NCI-H524 (cell line): ENCODE measurements at places on chromosomes 4 and X.

DNA sequence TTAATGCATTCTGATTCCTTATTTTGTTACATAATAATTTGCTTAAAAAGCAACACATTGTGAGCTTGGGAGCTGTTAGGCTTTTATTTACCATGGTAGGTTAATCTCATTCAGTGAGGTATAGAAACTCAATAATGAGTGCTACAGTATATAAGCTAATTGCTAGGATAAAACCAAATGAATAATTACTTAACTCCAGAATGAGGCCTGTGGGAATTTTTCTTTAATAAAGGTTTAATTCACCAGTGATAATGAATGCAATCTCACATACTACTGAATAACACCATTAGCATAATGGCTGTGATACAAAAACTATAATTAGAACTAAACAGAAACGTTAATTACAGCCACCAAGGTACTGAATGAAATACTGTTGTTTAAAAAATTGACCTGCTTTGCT, 326.3 kb downstream of the IQCM start:
- no peak for DNase-seq

DNA sequence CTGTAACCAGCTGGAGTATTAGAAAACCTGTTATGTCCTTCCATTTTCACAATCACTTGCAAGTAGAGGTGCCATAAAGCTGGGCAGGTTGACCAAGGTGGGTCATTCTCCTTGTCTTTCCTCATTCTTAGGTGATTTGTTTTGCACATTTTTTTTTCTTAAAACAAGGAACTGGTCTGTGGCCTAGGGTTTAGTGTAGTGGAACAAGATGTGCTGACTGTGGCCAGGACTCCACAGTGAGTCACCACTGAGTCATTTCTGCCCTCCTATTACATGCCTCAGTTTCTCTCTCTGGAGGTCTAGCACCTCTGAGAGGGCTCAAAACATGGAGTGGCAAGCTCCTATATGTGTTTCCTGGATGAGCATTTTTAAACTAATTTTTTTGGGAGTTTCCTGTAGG, 355.9 kb downstream of the GPM6A start:
- no peak for DNase-seq

DNA sequence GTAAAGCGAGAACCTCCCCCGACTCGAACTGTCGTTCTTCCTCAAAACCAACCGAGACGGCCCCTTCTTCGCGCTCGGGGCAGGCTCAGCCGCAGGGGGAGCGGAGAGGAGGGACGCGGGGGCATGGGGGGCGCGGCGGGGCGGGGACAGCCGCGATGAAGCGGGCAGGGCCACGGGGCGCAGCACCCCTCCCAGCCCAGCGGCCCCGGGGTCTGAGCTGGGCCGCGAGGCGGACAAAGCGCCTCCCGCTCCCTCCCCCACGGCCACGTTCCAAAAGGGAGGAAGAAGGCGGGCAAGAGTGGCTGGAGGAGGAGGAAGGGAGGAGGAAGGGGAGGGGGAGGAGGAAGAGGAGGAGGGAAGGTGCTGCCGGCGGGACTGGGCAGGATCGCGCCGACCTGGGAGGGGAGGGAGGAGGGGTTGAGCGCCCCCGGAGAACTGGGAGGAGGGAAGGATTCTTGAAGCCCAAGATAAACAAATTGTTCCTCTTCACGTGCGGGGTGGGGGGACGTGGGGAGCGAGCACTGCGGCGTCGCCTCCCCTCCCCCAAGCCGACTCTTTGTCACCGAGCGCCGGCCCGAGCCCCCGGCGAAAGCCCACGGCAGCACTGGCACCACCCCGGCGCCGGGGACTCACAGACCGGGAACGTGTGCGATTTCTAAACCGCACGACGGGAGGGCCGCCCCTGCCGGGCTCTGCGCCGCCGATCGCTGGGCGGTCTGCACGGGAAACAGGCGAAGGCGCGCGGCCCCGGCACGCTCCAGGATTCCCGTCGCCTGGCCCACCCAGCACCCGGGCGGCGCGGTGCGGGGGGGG, 2.9 kb downstream of the MAML3 start:
- DNase-seq: peak; percentile 70

DNA sequence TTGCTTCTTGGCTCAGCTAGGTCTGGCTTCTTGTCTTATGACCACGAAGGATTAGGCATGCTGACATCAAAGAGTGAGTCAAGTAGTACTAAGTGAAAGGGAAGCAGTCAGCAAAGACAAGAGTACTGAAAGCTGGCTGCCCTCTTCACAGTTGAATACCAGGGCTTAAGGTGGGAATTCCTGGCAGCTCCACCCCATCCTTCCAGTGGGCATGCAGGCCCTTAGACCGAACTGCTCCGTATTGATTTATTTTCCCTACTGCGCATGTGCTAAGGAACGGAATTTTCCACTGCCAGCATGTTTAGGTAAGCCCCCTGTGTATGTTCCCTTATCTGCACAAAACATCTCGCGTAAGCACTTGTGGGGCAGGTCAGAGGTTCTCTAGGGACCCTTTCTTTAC, 2320.1 kb downstream of the ARAP2 start:
- no peak for DNase-seq

- no peak for DNase-seq
Observed at GRCh38 chr4:76515975-76516843, 81.2 kb downstream of the SHROOM3 start.

DNA sequence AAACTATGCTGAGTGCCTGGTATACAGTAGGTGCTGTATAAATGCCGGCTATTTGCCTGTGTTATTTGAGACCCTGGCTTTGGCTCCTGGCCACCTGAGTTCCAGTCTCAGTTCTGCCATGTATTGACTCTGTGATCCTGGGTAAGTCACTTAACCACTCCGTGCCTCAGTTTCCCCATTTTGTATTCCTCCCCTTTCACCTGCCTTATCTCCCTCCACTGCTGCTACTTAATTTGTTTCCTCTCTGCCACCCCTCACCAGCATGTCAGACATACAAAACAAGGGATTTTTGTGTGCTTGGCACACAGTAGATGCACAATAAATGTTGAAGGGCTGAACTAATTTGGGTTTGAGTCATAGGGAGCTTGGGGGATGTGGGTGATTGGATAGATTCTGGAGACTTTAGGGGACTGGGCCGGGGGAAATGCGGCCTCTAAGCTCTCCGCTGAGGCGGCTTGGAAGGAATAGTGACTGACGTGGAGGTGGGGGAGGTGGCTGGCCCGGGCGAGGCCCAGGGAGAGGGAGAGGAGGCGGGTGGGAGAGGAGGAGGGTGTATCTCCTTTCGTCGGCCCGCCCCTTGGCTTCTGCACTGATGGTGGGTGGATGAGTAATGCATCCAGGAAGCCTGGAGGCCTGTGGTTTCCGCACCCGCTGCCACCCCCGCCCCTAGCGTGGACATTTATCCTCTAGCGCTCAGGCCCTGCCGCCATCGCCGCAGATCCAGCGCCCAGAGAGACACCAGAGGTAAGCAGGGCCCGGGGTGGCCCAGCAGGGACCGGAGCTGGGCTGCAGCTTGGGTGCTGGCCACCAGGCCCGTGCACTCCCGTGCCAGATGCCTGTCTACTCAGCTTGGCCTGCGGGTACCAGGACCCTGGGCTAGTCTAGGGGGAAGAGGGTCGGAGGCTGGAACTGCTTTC, at the start of gene TIMP1:
Gene TIMP1, plus strand, starts transcription at position 706 of the 917 bp plus-strand sequence. CDS start 980 bp downstream, outside the sequence.
- DNase-seq: no peak

GRCh38 chr4:152831416-152831815, 51.7 kb downstream of the ARFIP1 start:
- no peak for DNase-seq

DNA sequence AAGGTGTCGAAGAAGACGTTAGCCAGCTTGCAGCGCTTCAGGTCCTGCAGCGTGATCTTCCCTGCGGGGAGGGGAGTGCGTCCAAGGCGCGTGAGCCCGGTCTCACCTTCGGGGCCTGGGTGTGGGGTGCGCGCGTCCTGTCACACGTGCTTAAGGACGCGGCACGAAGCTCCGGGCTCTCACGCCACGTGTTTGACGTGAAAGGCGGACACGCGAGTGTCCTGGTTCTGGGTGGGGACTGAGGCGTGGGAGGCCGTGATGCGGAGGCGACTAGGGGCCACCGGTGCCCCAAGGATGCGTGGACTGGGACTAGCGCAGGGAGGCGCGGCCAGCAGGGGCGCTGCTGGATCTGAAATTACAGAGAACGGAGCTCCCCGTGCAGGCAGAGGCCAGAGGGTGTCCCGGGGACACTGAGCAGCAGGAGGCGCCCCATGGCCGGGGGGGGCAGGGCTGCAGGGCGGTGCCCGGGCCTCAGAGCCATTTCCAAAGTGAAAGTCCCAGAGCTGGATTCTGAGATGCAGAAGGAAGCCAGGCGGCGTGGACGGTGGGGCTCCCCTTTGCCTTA, 20.3 kb upstream of the GTPBP6 start:
- no peak for DNase-seq

DNA sequence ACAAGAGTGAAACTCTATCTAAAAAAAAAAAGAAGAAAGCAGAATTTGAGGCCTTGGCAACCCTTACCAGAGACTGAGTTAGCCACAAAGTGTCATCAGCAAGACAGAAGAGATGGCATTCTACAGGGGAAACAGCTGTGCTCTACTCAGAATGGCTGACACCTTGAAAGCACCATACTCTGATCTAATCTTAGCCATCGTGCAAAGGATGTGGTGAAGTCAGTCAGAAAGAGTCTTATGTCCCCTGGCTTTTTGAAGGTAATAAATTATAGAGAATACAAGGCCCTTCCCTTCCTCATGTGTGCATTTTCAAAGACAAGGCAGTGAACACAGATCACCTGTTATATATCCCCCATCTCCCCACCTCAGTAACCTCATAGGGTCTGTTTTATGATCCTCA, 13.2 kb downstream of the CLNK start:
- no peak for DNase-seq

GRCh38 chr4:41857226-41857641, 78.0 kb upstream of the TMEM33 start:
- no peak for DNase-seq

GRCh38 chr4:60945641-60946040, 254.5 kb upstream of the ADGRL3 start:
- DNase-seq: no peak

DNA sequence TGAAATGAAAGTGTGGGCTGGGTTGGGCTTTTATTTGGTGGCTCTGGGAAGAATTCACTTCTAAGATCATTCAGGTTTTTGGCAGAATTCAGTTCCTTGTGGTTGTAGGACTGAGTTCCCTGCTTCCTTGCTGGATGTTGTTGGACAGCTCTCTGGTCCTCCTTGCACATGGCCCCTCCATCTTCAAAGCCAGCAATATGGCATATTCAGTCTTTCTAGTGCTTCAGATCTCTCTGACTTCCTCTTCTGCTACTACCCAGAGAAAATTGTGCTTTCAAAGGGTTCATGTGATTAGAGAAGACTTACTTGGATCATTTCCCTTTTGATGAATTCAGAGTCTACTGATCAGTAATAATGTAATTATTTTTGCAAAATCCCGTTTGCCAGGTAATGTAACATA, 12.8 kb upstream of the IGFBP7 start:
- no peak for DNase-seq

- no peak for DNase-seq
Observed at GRCh38 chrX:86507331-86507730, 359.1 kb downstream of the DACH2 start.

DNA sequence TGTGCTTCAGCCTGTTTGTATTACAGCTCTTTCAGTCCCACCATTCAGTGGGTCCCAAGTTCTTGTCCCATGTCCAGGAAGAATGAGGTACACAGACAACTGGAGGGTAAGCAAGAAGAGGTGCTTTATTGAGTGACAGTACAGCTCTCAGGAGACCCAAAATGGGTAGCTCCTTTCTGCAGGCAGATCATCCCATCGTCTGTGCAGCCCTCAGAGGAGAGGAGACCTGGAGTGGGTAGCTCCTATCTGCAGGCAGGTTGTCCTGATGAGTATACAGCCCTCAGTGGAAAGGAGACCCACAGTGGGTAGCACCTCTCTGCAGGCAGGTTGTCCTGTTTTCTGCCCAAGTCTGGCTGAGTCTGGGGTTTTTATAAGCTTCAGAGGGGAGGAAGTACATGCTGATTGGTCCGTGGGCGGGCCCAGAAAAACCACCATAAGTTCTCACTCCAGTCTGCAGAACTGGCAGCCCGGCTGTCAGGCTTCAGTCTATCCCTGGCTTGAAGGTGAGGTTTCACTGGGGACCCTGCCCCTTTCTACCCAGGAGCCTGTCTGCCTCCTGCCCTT, 18.0 kb downstream of the GRK4 start:
- DNase-seq: no peak

- DNase-seq: no peak
Observed at GRCh38 chr4:56633486-56633885, 47.6 kb downstream of the HOPX start.

- DNase-seq: no peak
Observed at GRCh38 chr4:123661080-123661737, 264.6 kb downstream of the SPRY1 start.

DNA sequence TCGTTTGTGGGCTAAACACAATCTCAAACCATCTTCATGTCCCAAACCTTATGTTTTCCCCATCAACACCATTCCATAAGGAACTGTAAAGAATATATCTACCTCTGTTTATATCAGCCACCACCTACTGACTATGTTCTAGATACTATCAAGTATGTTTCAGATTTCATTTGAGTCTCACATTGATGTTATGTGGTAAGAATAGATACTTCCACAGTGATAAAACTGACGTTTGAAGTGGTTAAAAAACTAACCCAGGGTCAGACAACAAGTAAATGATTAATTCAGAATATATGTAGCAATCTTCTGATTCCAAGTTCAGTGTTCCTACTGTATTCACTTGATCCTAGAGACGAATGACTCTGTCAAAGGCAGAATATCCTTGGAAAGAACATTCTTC, 156.8 kb upstream of the RASGEF1B start:
- no peak for DNase-seq

GRCh38 chrX:68697036-68697435, 49.6 kb downstream of the STARD8 start:
- DNase-seq: no peak

DNA sequence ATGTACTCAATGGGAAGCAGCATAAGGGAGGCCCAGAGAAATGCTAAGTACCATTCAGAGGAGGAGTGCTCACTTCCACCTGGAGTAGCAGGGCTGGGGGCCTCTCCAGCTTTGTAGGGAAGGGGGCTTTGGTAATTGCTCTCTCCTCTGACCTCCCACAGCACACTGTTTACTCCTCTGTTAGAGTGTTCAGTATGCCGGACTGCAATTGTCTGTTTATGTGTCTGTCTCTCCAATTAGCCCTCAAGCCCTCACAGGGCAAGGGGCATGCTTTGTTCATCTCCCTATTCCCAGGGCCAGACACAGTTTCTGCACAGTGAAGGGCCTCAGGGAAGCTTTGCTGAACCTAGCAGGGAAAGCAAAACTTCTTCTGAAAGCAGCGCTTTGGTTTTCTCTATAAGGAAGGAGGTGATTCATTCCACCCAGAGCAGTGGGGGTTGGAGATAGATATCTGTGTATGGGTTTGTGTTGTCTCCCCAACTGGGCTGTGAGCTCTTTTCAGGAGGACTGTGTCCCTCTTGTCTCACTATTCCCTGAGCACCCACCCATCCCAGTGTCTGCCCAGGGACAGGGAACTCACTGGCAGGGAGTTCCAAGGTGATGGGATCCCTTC, 50.0 kb upstream of the VMA21 start:
- no peak for DNase-seq
